ENCODE measurements at places on chromosomes 11 and 22. TPM values are rescaled to one million over a fixed set of nuclear protein-coding genes. Genes with fewer than 3 reads are reported as not detected.

The MSANTD4 gene
- total RNA-seq, result 22.2 TPM

The WNT7B gene
- not detected for total RNA-seq

The PATE4 gene
- not detected for total RNA-seq

The CHRM4 gene
- 0.28 TPM for total RNA-seq

The DEAF1 gene
- total RNA-seq, result 39.4 TPM

The STT3A gene
- total RNA-seq, result 205 TPM

The GUCY1A2 gene
- 0.99 TPM for total RNA-seq

The TRPM5 gene
- total RNA-seq, result not detected

The FGF3 gene
- not detected for total RNA-seq

The CNTF gene
- total RNA-seq, result 1.5 TPM

The UBASH3B gene
- total RNA-seq, result 31.2 TPM

The CASP5 gene
- total RNA-seq, result 0.09 TPM

The SLC25A18 gene
- total RNA-seq, result not detected

The PRR5L gene
- total RNA-seq, result 23.4 TPM

The PRR33 gene
- not detected for total RNA-seq

The CLDN25 gene
- total RNA-seq, result not detected

The NPAS4 gene
- not detected for total RNA-seq

Measured in endothelial cell of coronary artery (primary cell).